ENCODE measurements at places on chromosomes 3 and 15. TPM values are rescaled to one million over a fixed set of nuclear protein-coding genes. Genes with fewer than 3 reads are reported as not detected.

IQCF5 gene
- not detected for total RNA-seq

ZBTB20 gene
- 13.3 TPM for total RNA-seq

OSTN gene
- 0.28 TPM for total RNA-seq

FRMD4B gene
- total RNA-seq: 0.28 TPM

ISL2 gene
- total RNA-seq: 1.3 TPM

TXNRD3 gene
- total RNA-seq: 8.1 TPM

AADACL2 gene
- not detected for total RNA-seq

RFTN1 gene
- total RNA-seq: 52.2 TPM

DHX30 gene
- total RNA-seq: 57.2 TPM

GPR15 gene
- total RNA-seq: not detected

PGBD4 gene
- total RNA-seq: 1.9 TPM

LRRC2 gene
- total RNA-seq: 4.7 TPM

MNS1 gene
- total RNA-seq: 0.36 TPM

LRTM1 gene
- total RNA-seq: not detected

TICRR gene
- 3.0 TPM for total RNA-seq

ZSCAN29 gene
- total RNA-seq: 9.4 TPM

TBC1D5 gene
- 57.0 TPM for total RNA-seq

AP4E1 gene
- total RNA-seq: 6.8 TPM

CHRD gene
- under 0.01 TPM for total RNA-seq

GATM gene
- total RNA-seq: 0.28 TPM

AGBL1 gene
- total RNA-seq: not detected

ANKRD34C gene
- not detected for total RNA-seq

TIMP4 gene
- 0.56 TPM for total RNA-seq

SLC28A2 gene
- not detected for total RNA-seq

CISH gene
- 0.90 TPM for total RNA-seq

UPK1B gene
- 0.28 TPM for total RNA-seq

RHOA gene
- total RNA-seq: 897 TPM

RHCG gene
- not detected for total RNA-seq

RUBCN gene
- total RNA-seq: 10.8 TPM

NOX5 gene
- not detected for total RNA-seq

POLQ gene
- total RNA-seq: 5.0 TPM

SPINK8 gene
- not detected for total RNA-seq

PPARG gene
- total RNA-seq: 21.9 TPM

LRRC49 gene
- total RNA-seq: 16.8 TPM

PCSK6 gene
- total RNA-seq: not detected

NUTM1 gene
- total RNA-seq: not detected

CPEB1 gene
- 6.9 TPM for total RNA-seq

ADGRG7 gene
- not detected for total RNA-seq

KCNMB3 gene
- 0.72 TPM for total RNA-seq

SPSB4 gene
- not detected for total RNA-seq

GPR160 gene
- total RNA-seq: 0.28 TPM

GORASP1 gene
- total RNA-seq: 25.8 TPM

RUVBL1 gene
- 83.3 TPM for total RNA-seq

WDR76 gene
- total RNA-seq: 25.8 TPM

CCR1 gene
- total RNA-seq: not detected

WDR49 gene
- not detected for total RNA-seq

FOXL2NB gene
- not detected for total RNA-seq

BDH1 gene
- total RNA-seq: 3.1 TPM

RPS17 gene
- total RNA-seq: 2,617 TPM
